ENCODE measurements at places on chromosomes 7 and 10.

GRCh38 chr7:17195576-17195975 is 102.9 kb upstream of the AHR start:
- no peak for DNase-seq

GRCh38 chr7:142459551-142459963 is 201.7 kb upstream of the PRSS58 start:
- peak; percentile 87 for DNase-seq

DNA sequence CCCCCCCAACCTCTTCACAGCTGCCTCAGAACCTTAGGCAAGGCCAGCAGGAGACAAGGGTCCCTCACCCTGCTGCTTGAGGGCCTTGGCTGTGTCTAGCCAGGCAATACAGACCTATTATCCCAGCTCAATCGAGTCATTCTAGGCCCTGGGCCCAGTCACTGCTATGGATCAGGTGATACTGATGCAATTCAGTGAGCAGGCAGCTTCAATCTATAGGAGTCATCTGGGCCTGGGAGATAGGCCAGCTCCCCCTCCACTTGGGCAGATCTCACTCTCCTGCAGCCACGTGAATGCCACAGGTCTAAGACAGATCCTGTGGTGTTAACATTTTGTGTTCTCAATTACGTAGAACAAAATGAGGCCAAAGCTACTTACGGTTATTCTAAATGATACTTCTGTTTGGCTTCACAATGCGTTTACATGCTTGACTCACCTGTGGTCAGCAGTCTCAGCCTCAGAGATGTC is 68.0 kb upstream of the LRRC4 start:
- no peak for DNase-seq

- DNase-seq, result peak; percentile 44
These were observed 19.1 kb upstream of the AKR1B1 start for GRCh38 chr7:134477954-134478353.

DNA sequence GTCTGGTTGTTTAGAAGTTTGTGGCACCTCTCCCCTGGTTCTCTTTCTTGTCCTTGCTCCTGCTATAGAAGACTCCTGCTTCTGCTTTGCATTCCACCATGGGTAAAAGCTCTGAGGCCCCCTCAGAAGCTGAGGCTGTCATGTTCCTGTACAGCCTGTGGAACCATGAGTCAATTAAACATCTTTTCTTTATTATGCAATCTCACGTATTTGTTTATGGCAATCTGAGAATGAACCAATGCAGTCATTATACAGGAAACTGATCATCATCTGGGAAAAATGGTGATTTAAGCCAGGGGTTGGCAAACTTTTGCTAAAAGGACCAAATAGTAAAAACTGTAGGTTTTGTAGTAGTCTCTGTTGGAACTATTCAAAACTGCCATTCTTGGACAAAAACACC is 175.4 kb downstream of the CSTF2T start:
- peak; percentile 64 for DNase-seq

DNA sequence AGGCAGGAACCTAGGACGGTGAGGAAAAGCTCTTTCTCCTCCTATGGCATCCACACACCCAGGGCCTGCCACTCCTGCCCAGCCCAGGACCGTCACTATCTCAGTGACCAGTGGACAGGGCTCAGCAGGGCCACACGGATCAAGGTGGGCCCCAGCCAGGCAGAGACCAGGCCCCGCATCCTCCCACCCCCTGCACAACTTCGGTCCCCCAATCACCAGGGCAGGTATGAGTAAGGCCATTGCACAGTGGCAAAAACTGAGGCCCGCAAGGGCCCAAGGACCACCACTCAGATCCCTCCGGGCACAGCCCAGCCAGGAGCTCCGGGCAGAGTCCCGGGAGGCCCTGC is 30.3 kb downstream of the OAT start:
- DNase-seq, result no peak

DNA sequence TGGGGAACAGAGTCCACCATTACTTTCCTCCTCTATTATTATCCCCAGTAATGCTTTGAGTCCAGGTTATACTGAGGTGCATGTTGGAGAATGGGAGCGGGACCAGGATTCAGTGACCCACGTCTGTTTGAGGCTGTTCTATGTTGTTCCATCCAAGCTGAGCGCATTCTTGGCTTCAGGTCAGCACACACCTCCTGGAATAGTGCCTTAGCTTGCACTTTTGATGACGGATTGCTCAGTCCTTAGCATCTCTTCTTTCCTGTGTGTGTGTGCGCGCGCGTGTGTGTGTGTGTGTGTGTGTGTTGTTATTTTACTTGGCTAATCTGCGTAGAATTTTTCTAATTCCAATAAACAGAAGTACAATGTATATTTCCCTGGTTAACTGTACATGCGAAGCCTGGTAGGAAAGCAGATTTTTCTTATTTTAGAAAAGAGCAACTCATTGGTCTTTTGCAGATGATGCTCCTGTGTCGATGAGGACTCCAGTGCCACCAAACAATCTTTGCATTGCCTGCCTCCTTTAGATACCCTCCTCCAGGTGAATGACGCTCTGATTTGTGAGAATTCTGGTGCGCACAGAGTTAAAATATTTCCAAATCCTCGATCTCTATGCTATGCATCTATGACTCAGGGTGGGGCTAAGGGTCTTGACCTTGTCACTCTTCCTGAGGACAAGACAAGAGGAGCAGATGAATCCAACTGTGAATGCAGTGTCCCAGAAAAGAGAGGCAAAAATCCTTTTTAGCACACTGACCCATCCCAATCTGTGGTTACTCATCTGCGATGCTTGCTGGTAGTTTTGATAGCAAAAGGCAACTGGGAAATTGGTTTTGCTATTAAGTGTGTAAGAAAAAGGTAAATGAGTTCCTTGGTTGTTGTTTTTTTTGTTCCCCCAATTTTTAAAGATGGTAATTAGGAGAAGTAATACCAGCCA is 13.3 kb upstream of the CELF2 start:
- no peak for DNase-seq

DNA sequence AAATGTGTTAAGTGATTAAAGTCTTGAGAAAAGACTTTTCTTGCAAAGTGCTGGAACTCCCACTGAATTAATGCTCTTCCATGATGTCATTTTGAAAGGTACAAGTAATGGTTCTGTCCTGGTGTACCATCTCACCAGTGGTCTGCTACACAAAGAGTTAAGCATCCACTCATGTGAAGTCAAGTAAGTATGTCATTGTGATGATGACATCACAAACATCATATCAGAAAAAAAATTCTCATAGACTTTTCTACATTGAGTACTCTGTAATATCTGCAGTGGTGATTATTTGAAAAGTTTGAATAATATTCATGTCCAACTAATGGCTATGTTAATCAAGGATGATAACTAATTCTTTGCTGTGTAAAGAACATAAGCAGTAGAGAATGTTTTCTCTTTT is 22.6 kb downstream of the WDR11 start:
- DNase-seq, result no peak

GRCh38 chr10:132452651-132453469 is 55.9 kb downstream of the PWWP2B start:
- DNase-seq, result peak; percentile 72

- DNase-seq, result peak; percentile 54
These were observed 36.5 kb downstream of the DPCD start for GRCh38 chr10:101624526-101625102.

GRCh38 chr10:63197344-63198092 is 64.4 kb downstream of the NRBF2 start:
- DNase-seq, result peak; percentile 89

- DNase-seq, result no peak
These were observed 875.8 kb upstream of the CELF2 start for GRCh38 chr10:10141782-10142382.

GRCh38 chr10:101840102-101840684 is 3.4 kb downstream of the KCNIP2 start:
- DNase-seq, result peak; percentile 29

DNA sequence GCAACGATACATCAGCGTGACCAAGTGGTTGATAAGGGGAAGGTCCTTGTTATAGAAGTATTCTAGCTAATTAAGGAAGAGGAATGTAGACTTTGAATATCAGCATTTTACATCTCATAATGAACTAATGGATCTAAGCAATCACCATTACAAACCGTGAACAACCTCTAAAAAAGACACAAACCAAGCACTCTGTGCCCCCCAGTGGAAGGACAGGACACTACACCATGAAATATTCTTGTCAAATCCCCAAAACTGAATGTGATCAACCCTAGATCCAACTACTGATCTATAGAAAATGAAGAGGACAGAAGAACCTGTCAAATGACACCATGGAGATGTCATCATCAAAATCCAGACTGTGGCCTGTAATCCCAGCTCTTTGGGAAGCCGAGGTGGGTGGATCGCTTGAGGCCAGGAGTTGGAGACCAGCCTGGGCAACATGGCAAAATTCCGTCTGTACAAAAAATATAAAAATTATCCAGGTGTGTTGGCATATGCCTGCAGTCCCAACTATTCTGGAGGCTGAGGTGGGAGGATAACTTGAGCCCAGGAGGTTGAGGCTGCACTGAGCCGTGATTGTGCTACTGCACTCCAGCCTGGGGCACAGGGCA is 111.3 kb upstream of the CARD11 start:
- peak; percentile 68 for DNase-seq

- no peak for DNase-seq
These were observed 10.7 kb upstream of the STEAP4 start for GRCh38 chr7:88317422-88317821.

DNA sequence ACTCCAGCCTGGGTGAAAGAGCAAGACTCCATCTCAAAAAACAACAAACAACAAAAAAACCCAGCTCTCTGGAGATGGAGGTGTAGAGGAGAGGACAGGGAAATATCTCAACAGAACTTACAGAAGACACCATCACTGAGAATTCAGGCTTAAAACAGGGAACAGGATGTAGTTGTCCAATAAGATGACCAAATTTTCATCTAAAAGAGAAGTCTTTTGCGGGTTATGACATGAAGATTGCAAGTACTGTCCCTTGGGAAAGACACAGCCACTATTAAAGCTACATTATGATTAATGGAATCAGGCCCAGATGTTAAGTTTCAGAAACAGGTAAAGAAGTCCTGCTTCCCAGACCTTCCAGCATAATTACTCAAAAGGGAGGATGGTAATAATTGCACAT is 235.2 kb upstream of the NRP1 start:
- DNase-seq, result no peak

DNA sequence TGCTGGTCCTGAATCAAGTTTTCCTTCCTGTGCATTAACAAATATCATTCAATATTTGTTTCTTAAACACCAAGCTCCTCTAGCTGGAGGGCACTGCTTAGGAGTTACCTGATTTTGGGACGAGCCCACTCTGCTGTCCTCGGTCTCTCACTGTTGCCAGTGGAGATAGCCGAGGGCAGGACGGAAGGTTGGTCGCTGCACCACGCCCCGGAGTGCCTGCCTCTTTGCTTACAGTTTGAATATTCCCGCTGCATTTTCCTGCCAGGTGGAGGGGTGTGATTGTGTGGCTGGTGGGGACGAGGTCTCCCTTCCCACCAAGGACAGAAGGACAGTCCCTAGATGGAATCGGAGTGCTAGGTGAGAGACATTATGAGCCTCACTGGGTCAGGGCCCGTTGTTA is 201.5 kb downstream of the DNAJB6 start:
- no peak for DNase-seq

GRCh38 chr7:132697003-132697402 is 120.7 kb upstream of the PLXNA4 start:
- DNase-seq, result no peak

GRCh38 chr10:43846187-43846680 is 197.6 kb upstream of the ZNF32 start:
- DNase-seq, result peak; percentile 70

- DNase-seq, result no peak
These were observed 41.5 kb downstream of the GPR37 start for GRCh38 chr7:124724079-124724478.

- peak; percentile 48 for DNase-seq
These were observed 42.8 kb downstream of the GRB10 start for GRCh38 chr7:50739744-50740435.

GRCh38 chr7:65409363-65409762 is 35.7 kb downstream of the ZNF92 start:
- DNase-seq, result no peak

GRCh38 chr10:100739517-100740368 is 5.6 kb upstream of the PAX2 start:
- no peak for DNase-seq

DNA sequence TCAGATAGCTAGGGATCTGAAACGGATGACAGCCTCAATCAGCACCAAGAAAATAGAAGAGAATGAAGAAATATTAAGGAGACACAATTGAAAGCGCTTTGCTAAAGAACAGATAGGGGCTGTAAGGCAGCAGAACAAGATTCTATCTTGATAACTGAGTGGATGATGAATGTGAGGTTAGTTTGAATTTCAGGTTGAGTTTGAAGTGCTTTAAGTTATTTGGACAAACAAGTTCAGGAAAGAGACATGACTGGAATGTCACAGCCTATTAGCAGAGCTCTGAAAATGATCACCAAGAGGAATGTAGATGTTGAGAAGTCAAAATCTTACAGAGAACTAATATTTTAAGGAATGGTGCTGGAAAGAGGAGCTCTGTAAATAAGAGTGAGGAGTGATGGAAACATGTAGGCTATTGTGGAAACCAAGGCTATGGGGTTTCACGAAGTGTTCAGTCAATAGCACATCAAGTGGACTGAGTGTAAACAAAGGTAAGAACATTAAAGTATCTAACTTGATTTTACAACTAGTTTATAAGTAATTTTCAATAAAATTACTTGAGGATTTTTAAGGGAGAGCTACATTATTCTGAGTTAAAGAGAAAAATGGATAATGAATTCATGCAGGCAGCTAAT is 61.6 kb downstream of the MEST start:
- no peak for DNase-seq

GRCh38 chr10:4073912-4074311 is 288.9 kb upstream of the KLF6 start:
- peak; percentile 90 for DNase-seq

DNA sequence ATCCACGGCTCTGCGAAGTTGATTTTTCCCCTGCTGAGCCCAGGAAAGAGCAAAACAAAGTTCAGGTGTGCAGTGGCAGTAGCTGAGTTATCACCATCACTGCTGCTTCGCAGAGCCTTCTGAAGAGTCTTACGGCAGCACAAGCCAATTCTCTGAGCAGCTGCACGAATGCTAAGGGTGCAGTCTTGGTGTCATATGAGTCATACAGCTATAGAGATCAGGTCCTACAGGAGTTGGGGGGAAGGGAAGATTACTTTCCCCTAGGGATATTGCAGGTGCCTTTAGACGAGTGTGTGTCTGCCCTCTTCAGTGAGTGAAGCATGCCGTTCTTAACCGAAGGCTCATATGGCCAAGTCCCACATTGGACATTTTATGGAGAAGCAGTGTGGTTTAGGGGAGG is 227.8 kb downstream of the CELF2 start:
- no peak for DNase-seq

GRCh38 chr10:13649844-13650520 is 63.2 kb downstream of the PRPF18 start:
- DNase-seq, result no peak

GRCh38 chr7:140192176-140192575 is 15.4 kb upstream of the KDM7A start:
- no peak for DNase-seq

GRCh38 chr10:78559661-78560340 is 509.0 kb upstream of the ZMIZ1 start:
- DNase-seq, result no peak

DNA sequence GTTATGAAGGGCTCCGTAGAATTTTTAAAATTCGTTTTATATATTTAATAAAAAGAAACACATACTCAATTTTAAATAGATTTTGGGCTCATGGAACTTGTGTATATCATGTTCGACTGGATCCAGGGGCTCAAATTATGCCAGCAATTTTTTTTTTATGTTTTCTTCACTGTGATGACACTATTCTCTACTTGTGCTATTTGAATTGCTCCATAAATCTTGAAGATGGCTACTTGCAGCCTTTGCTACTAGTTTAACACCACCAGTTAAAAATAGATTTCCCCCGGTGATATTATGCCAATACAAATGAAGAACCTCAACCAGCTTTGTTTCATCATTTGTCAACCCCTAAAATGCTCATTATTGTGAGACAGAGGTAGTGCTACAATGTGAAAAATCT is 933.2 kb downstream of the IPMK start:
- DNase-seq, result no peak

All from cardiac fibroblast (primary cell).